ENCODE measurements at places on chromosomes 4 and X. TPM values are rescaled to one million over a fixed set of nuclear protein-coding genes. Genes with fewer than 3 reads are reported as not detected.

Gene TMSB15B
- 6.9 TPM for total RNA-seq

Gene EMCN
- 91.0 TPM for total RNA-seq

Gene MAGEB2
- total RNA-seq: not detected

Gene PNMA6E
- not detected for total RNA-seq

Gene AMTN
- total RNA-seq: not detected

Gene ELOVL6
- 5.7 TPM for total RNA-seq

Gene TAF7L
- 1.00 TPM for total RNA-seq

Gene WAS
- 0.13 TPM for total RNA-seq

Gene TMEM185A
- total RNA-seq: 6.3 TPM

Gene USP51
- 0.79 TPM for total RNA-seq

Gene SYNPO2
- 0.30 TPM for total RNA-seq

Gene DCX
- total RNA-seq: not detected

Gene RNF150
- total RNA-seq: 0.05 TPM

Gene TGIF2LX
- total RNA-seq: not detected

Gene AFF2
- total RNA-seq: 0.13 TPM

Gene USP26
- not detected for total RNA-seq
